ENCODE measurements at places on chromosomes 12 and 14. TPM values are rescaled to one million over a fixed set of nuclear protein-coding genes. Genes with fewer than 3 reads are reported as not detected.

DNA sequence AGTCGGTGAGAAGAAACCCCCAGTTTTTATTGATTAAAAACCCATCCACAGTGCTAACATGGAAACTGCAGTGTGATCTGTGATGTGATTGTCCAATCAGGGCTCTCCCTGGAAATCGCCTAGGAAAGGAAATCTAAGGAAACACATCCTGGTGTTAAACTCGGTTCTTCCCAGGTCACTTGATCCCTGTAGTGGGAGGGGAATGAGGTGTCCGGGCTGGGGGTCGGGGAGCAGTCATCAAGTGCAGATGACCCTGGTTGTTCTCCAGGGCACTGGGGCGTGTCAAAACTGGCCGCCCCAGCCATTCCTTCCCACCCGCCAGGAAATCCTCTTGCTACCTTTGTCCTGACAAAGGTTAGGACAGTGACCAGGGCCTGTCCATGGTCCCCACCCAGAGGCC, 20.8 kb downstream of the RAB35 start:
- no peak for DNase-seq

- DNase-seq = no peak
Observed at GRCh38 chr14:61868846-61869245, 106.6 kb downstream of the SNAPC1 start.

MFAP5 gene
- 4.8 TPM for total RNA-seq

DNA sequence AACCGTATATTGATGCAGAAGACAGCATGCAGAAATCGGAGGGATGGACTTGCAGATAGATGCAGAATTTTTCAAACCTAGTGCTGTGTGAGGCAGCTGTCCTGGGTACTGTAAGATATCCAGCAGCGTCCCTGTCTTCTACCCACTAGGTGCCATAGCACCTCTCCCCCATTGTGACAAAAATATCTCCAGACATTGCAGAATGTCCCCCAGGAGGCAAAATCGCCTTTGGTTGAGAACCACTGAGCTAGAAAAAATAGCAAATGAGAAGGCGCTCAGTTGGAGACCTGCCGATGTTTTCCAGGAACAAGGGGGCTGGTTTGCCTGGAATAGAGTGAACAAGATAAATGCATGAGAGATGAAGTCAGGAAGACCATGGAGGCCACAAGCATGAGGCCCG, 67.9 kb upstream of the TMEM132D start:
- DNase-seq = no peak
